ENCODE measurements at places on chromosomes 3 and 15. TPM values are rescaled to one million over a fixed set of nuclear protein-coding genes. Genes with fewer than 3 reads are reported as not detected.

- DNase-seq, result no peak
These were observed 307.1 kb downstream of the PTPRG start for GRCh38 chr3:61868499-61868898.

GRCh38 chr3:184727357-184728009 lies 15.6 kb upstream of the MAGEF1 start:
- peak; percentile 62 for DNase-seq

TRIP4 gene
- total RNA-seq, result 16.1 TPM

ARRDC4 gene
- total RNA-seq, result 25.8 TPM

Measured in breast epithelium (tissue), 4 donors.